Stimulated activated CD4-positive, alpha-beta T cell treated with anti-CD3 and anti-CD28 coated beads, Interleukin-1b, Interleukin-23, amount 100 ng/mL, for 48 hours (primary cell): ENCODE measurements at places on chromosomes 1 and 21.

- DNase-seq, result no peak
These were observed 973 bp downstream of the SDF4 start for GRCh38 chr1:1230656-1231399.

- DNase-seq, result no peak
These were observed 242.5 kb upstream of the AJAP1 start for GRCh38 chr1:4411862-4412261.

- no peak for DNase-seq
These were observed 62.8 kb downstream of the SAMSN1 start for GRCh38 chr21:14483296-14483695.

- no peak for DNase-seq
These were observed 106.0 kb downstream of the ELAVL4 start for GRCh38 chr1:50214717-50215116.

- DNase-seq, result no peak
These were observed 7.2 kb downstream of the CAP1 start for GRCh38 chr1:40047769-40048168.

DNA sequence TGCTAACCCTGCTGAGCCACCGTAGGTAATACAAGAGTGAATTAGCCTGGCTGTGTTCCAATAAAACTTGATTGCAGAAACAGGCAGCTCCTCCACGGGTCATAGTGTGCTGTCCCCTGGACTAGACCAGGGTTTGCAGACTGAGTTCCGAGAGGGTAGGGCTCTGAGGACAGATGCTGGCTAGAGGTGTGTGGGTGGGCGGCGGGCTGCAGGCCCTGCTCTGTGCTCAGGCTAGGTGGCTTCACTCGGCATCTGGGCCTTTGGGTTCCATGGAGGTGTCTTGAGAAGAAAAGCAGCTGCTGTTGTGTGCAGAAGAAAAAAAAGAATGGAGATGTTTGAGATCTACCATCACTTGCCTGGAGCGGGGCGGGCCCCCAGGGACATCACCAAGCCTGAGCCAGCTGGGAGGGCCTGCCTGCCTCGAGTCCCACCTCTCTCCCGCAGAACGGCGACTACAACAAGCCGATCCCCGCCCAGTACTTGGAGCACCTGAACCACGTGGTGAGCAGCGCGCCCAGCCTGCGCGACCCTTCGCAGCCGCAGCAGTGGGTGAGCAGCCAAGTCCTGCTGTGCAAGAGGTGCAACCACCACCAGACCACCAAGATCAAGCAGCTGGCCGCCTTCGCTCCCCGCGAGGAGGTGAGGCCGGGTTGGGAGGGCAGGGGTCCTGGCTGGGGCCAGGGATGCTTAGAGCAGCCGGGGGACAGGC is 7.9 kb downstream of the TMEM201 start:
- DNase-seq, result no peak

GRCh38 chr1:24909388-24909898 is 20.6 kb downstream of the RUNX3 start:
- no peak for DNase-seq
